CD4-positive, alpha-beta T cell treated with Interleukin-15 for 4 hours (primary cell): ENCODE measurements at places on chromosomes 3 and 15.
A peak's percentile ranks its signal among the peaks of the same experiment; 100 is the strongest.

DNA sequence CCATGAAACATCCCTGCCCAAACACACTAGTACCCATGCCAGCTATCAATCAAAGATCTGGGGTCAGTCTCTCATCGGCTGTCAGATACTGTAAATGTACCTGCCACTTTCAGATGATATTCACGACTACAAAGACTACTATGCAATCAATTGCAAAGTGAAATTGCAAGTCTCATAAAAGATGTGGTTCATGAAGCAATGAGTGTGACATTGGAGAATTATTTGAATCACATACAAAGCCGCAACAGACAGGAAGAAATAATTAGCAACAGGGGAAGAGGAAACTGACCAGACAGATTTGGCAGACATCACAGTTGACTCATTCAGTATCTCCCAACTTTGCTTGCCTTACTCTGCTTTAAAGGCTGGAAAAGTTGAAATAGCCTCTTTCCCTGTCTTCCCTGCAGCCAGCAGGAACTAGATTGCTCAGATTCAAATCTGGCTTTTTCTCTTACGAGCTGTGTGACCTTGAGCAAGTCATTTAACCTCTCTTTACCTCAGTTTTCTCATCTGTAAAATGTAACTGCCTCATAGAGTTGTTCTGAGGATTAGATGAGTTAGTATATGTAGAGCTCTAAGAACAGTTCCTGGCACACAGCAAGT is 95.7 kb upstream of the C3orf80 start:
- DNase-seq, result no peak

GRCh38 chr15:99305761-99306505 is 54.7 kb downstream of the LRRC28 start:
- no peak for DNase-seq

DNA sequence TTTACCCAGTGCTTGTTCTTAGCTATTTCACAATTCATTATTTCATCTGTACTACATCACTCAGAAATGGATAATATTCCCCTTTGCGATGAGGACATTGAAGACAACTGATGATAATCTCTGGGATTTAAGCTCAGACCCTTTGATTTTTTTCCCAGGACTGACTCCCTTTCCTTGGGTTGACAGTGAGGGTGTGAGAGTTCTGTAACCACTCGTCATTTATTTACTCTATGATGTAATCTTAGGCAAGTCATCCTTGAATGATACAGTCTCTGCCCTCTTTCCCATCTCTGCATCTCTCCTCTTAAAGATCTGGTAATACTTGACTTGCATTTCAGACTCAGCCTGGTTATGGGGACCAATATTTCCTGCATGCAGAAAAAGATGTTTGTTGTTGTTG is 1041.7 kb downstream of the AGBL1 start:
- DNase-seq, result no peak

DNA sequence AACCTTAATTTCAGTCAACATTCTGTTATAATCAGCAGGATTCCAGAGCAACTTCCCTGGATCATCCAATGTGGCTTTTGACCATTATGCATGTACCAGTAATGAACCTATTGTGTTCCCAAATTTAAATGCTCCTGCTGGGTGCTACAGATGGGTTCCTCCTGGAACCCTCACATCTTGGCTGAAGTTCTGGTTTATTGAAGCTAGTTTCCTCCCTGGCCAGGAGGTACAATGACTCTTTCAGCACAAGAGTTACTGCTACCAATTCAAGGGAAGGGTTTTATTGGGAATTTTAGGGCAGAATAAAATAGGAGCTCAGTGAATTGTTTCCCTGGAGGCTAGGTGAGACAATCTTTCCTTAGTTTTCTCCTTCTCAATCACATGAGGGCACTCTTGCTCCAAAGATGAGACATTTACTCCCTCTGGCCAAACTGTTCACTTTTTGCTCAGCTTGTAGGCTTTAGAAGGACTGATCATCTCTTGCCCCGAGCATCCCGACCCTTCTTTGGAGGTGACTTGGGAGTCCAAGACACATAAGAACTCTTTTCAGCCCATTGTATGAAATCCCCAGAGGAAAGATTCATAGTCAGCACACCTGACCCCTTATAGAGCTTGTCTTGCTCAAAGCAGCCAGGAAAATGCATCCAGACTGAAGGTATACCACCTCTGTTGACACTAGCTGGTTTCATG is 8.8 kb upstream of the NPHP3 start:
- DNase-seq, result no peak

- peak; percentile 80 for DNase-seq
Observed at GRCh38 chr3:9946112-9947024, 5.8 kb downstream of the PRRT3 start.

DNA sequence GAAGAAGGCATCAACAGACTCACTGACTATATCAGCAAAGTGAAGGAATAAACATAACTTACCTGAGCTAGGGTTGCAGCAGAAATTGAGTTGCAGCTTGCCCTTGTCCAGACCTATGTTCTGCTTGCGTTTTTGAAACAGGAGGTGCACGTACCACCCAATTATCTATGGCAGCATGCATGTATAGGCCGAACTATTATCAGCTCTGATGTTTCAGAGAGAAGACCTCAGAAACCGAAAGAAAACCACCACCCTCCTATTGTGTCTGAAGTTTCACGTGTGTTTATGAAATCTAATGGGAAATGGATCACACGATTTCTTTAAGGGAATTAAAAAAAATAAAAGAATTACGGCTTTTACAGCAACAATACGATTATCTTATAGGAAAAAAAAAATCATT is 17.8 kb downstream of the LMOD3 start:
- DNase-seq, result no peak

GRCh38 chr3:69143612-69144011 is 21.2 kb upstream of the LMOD3 start:
- no peak for DNase-seq

DNA sequence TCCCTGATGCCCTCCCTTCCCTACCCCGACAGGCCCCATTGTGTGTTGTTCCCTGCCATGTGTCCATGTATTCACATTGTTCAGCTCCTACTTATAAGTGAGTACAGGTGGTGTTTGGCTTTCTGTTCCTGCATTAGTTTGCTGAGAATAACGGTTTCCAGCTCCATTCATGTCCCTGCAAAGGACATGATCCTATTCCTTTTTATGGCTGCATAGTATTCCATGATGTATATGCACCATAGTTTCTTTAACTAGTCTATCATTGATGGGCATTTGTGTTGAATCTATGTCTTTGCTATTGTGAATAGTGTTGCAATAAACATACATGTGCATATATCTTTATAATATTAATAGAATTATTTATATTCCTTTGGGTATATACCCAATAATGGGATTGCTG is 52.1 kb upstream of the TNFSF10 start:
- no peak for DNase-seq

GRCh38 chr15:34724481-34724880 is 30.3 kb downstream of the GJD2 start:
- no peak for DNase-seq

- DNase-seq, result no peak
Observed at GRCh38 chr3:156825795-156826143, 384 bp upstream of the LEKR1 start.

DNA sequence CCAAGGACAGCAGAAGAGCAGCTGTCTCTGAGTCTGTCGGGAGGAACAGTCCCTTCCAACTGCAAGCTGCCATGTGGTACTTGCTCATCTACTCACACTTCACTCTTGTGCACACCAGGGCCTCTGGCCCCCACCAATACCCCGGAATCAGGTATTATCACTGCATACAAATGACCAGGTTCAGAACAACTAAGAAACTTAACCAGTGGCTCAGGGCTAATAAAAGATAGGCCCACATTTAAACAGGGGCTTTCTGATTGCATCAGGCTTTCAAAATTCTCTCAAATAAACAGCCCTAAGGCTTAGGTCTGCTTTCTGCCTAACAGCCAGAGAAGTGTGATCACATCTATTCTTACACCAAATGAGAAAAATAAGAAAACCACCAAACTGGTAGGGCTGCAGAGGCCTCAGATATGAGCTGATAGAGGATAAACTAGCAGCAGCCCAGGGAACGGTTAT is 20.7 kb downstream of the CCDC12 start:
- no peak for DNase-seq

DNA sequence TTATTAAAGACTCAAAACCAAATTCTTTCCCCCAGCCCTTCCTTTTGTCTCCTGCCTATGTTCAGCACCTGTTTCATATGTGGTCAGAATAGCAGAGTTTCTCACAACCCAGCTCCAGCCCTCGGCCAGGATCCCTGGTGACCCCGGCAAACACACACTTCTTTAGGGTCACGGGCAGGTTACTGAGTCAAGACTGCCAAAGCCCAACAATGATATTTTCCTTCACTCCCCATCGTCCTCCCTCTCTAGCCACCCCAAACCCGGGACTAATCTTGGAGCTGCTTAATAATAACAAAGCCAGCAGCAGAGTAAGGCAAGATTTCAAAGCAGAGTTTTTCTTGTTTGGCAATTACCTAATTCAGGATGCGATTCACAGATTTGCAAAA is 25.5 kb downstream of the RARB start:
- DNase-seq, result no peak

GRCh38 chr15:81157195-81157938 is 23.3 kb downstream of the CFAP161 start:
- no peak for DNase-seq

DNA sequence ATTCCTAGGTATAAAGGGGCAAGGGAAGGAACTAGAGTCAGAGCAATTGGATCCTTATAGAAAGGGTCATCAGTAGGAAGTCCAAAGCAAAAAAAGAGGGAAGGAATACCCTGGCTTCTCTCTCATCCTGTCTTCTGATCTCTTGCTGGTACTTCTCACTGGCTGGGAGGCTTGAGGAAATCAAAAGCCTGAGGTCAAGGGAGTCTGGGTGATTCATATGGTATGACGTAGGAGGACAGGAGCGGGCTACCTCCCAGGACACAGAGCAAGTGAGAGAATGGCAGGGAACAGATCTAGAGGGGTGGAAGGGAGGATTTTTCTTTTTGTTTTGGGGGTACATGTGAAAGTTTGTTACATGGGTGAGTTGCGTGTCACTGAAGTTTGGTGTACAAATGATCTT is 76.0 kb downstream of the CFAP20DC start:
- DNase-seq, result no peak

DNA sequence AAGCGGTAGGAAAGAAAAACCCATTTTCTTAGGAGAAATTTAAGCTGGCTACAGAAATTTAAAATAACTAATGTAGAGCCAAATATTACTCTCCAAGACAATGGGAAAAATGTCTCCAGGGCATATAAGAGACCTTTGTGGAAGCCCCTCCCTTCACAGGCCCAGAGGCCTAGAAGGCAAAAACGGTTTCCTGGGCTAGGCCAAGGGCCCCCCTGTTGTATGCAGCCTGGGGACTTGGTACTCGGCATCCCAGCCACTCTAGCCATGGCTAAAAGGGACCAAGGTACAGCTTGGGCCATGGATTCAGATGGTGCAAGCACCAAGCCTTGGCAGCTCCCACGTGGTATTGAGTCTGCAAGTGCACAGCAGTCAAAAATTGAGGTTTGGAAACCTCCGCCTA is 90.1 kb downstream of the CGGBP1 start:
- DNase-seq, result no peak

DNA sequence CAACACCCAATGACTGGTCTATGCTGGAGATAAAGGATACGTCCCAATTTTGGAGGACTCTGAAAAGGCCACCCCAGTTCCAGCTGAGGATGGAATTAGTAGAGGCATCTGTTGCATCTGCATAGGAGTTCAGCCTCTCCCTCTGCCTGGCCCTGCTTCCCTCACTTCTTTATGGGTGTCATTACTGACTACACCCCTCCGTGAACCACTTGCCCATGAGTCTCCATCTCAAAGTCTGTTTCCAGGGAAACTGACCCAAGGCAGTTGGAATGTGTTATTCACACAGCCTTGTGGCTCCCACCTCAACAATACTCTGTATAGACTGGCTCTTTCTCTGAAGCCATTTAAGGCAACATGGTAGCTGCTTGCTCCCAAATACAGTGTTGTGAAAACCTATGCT is 21.4 kb upstream of the PCOLCE2 start:
- DNase-seq, result no peak

DNA sequence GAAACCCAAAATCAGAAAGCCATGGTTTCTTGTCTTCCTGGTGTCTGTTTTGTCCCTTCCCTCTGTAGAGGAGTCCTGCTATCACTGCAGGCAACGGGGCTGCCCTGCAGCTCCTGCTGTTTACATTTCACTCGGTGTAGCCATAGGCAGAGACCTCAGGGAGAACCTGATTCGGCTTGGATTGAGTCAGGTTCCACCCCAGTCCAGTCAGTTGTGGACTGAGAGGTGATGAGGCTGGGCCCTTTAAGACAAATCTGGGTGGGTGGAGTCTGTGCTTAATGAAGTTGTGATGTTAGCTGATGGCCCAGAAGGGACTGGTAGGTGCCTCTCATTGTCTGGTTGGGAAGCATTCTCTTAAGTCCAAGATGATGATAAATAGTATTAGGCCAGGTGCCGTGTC is 35.7 kb downstream of the FLNB start:
- no peak for DNase-seq

DNA sequence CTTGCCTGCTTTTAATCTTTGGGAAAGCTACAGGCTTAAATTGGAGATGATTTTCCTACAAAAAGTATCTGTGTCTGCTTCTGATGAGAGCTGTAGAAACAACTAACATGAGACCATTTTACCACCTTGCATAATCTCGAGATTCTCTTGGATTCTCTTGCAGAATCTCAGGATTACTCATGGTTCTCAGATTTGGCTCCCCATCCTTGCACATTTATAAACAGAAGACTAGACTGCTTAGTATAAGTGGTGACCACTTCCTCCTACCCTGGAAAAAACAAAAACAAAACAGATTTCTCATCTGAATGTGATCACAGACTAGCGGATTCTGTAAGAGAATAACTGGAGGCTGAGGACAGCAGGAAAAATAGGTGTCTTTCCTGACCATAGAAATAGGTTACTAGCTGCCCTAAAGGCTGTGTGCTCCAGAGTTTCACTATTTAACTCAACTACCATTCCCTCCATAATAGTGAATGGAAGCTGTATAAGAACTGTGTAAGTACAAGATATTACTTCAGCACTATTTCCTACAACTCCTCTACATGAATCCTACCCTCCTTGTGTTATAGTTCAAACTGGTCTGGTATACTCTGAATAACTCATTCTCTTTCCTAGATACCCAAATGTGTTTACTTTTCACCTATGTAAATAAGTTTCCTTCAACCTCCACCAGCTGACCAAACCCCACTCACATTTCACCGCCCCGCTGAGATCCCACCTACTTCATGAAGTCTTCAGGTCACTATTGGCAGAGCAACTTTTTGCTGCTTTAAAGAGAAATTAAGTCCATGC is 122.2 kb upstream of the C2CD4B start:
- no peak for DNase-seq

- DNase-seq, result no peak
Observed at GRCh38 chr15:43517354-43518196, at the start of gene MAP1A. MAP1A (plus strand) TSS chr15:43517608; CDS start chr15:43521474, 3,866 bp downstream.

- DNase-seq, result no peak
Observed at GRCh38 chr3:165404357-165405027, 208.3 kb upstream of the SLITRK3 start.

- DNase-seq, result no peak
Observed at GRCh38 chr3:32189693-32190092, 48.8 kb upstream of the CMTM8 start.

DNA sequence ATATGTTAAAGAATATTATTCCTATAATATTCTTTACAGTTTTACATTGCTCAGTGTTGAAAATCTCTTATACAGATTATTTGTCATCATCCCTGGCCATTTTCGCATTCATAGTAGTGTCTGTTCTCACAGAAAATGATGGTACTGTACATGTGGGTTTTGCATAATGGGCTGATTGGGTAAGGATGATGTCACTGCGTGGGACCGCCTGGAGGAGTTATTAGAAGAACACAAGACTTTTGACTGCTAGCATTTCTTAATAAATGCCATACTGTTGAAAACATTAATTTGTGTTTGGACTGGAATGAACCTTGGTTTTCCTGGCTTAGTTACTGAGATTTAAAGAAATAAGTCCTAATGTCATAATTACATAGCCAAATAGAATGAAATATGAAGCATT is 20.3 kb downstream of the LRCH3 start:
- no peak for DNase-seq
